Hepatocyte (in vitro differentiated cells): ENCODE measurements at places on chromosomes 7 and 10. TPM values are rescaled to one million over a fixed set of nuclear protein-coding genes. Genes with fewer than 3 reads are reported as not detected.

The CALML5 gene
- not detected in 2 replicates for total RNA-seq

- no peak for DNase-seq
Measured at GRCh38 chr7:111677848-111678247, 115.6 kb upstream of the IMMP2L start.

GRCh38 chr10:66982792-66983474, 57.1 kb downstream of the LRRTM3 start:
- DNase-seq = no peak

GRCh38 chr7:140656548-140657515, 15.9 kb upstream of the ADCK2 start:
- peak; percentile 75 for DNase-seq
